ENCODE measurements at places on chromosomes 2 and 18. TPM values are rescaled to one million over a fixed set of nuclear protein-coding genes. Genes with fewer than 3 reads are reported as not detected.

DNA sequence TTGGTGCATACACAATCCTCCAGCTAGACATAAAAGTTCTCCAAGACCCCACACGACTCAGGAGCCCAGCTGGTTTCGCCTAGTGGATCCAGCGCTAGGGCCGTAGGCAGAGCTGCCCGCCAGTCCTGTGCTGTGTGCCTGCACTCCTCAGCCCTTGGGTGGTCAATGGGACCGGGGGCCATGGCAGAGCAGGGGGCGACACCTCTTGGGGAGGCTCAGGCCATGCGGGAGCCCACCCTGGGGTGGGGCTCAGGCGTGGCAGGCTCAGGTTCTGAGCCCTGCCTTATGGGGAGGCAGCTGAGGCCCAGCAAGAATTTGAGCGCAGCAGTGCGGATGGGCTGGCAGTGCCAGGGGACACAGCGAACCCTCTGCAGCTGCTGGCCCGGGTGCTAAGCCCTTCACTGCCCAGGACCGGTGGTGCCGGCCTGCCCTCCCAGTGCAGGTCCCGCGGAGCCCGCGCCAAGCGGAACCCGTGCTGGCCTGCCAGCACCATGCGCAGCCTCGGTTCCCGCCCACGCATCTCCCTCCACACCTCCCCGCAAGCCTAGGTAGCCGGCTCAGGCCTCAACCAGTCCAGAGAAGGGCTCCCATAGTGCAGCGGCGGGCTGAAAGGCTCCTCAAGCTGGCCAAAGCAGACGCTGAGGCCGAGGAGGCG lies 1566.6 kb upstream of the SLC39A10 start:
- DNase-seq, result no peak

DNA sequence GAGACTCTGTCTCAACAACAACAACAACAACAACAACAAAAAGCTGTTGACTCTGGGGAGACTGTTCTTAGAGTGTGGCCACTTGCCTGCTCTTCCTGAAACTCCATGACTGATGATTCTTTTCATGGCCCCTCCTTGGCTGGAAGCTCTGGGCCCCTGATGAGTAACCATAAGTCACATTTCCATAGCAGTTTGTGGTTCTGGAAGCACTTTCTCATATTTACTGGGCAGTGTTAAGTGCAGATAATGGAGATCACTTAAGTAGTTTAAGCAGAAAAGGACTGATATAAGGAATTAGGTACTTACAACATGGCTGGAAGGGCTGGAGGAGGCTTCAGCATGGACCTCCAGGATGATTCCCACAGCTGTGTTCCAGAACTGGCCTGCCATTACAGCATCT lies 147.3 kb upstream of the DLX2 start:
- no peak for DNase-seq

Gene STPG4
- not detected for total RNA-seq

- no peak for DNase-seq
These were observed 20.0 kb upstream of the RESP18 start for GRCh38 chr2:219352448-219353023.

Gene ASXL2
- 29.7 TPM for total RNA-seq

Gene ADGRF3
- total RNA-seq, result not detected

- no peak for DNase-seq
These were observed 80.2 kb upstream of the ITGA4 start for GRCh38 chr2:181376999-181377398.

Gene PSD4
- total RNA-seq, result 1.8 TPM
